NCI-H524 (cell line): ENCODE measurements at places on chromosomes 3 and 15.
A peak's percentile ranks its signal among the peaks of the same experiment; 100 is the strongest.

DNA sequence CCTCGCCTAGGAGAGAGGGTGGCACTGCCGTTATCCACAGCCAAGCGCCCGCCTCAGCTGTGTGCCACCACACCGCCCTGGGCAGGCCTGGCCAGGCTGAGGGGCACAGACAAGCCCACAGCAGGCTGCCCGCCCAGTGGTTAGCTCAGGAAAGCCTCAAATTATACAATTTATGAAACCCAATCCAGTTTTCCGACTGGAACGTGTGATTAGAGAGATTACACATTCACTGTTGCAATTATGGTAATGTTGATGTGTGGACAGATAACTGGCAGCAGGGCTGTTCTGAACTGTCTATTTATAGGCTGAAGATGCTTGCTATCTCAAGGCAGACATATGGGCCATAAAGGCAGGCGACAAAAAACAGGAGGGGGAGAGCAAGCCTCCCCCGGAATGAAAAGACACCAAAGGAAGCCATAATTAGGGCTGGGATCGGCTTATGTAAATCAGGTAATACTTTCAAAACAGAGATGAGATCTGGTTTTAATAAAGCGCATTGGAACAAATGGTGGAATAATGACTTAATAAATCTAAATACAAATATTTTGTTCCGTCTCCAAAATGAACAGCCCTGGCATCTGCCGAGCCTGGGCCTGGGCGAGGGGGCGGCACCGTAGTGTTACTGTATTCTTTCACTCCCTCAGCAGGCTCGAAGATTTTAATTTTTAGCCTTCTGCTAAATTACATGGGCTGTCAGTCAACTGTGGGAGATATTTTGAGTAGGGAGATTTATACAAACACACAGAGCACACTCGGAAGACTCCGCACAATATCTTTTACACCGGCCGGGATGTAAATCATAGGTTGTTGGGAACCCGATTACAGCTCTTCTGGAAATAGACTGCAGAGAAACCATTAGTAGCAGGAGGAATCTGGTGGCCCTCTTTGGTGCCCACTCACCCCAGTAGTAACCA, 103.1 kb upstream of the TLE3 start:
- DNase-seq = peak; percentile 98

DNA sequence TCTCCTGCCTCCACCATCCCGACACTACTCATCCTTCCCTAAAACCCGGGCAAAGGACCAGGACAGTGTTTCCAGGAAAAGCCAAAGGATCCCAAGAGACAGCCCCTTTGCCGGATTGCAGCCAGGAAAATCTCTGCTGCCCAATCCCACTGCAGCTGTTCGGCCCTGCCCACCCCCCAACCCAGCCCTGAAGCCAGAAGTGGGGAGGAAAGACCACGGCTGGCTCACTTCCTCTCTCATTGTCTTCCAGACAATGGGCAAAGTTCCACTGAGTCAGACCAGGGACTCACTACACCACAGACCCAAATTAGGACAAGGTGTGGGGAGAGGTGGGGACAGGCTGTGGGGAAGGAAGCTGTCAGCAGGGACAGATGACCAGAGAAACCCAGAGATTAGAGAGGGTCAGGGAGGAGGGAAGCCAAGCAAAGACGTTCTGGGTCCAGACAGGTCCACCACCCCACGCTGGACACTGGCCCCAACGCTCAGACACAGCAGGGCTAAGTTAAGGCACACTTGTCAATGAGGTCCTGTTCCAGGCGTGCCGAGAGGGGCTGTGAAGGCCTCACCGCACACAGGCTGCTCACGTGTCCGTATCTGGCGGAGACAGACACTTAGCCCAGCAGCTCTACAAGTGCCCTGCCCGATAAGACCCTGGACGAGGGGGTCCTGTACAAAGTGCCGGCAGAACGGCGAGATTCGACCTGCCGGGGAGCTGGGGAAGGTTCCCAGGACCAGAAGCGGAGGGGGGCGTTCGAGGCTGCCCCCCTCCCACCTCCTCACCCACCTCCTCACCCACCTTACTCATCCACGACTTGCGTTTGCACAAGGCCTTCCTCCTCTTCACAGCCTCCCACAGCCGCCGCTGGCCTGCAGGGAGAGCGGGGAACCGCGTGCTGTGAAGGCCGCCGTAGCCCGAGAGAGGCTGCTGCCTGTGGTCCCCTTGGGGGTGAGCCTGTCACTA, 21.9 kb downstream of the TNK2 start:
- DNase-seq = no peak

DNA sequence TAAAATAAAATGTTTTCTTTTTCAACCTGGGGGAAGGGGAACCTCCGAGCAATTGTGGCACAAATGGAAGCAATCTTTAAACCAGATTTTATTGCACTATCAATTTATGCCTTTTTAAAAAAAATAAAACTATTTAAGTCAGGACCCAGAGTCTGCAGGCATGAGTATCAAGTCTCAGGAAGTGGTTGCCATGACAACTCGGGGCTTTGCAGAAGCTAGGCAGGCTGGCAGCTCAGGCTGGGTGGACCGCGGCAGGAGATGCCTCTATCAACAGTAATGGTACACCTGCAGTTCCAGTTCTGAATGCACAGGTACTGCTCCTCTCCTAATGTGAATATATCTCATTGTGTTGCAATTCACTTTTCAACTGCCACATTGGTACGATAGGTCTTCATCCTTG, 447.7 kb downstream of the GABRG3 start:
- DNase-seq = peak; percentile 61

DNA sequence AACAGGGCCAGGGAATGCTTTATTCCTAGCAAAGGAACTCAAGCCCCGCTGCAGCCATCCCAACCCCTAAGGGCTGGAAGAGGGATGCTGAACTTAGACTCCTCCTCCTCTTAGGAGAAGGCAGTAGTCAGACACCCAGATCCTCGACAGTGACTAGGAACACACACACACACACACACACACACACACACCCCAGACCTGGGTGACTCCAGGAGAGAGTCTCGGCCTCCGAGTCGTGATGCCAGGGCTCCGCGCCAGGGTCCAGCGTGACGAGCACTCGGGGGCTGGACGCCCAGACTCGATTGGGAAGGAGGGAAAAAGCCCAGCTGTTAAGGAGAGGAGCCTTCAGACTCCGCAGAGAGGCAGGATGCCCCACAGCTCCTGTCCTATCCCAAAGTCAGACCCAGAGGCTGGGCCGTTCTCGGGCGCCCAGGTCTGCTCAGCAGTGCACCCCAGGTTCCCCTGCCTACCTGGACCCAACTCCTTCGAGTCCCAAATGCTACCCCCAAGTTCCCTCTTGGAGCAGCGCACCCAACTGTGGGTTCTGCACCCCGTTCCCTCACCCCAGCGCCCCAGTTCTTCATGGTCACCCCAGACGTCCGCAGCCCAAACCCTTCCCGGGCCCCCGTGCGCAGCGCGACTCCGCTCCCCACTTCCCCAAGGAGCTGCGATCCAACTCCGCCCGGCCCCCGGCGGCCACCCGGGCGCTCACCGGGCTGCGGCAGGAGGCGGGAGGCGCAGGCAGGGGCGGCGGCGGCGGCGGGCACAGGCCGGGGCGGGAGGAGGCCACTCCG, 421 bp downstream of the BMF start:
- peak; percentile 48 for DNase-seq

GRCh38 chr3:193335031-193335430, 43.5 kb downstream of the ATP13A5 start:
- no peak for DNase-seq

DNA sequence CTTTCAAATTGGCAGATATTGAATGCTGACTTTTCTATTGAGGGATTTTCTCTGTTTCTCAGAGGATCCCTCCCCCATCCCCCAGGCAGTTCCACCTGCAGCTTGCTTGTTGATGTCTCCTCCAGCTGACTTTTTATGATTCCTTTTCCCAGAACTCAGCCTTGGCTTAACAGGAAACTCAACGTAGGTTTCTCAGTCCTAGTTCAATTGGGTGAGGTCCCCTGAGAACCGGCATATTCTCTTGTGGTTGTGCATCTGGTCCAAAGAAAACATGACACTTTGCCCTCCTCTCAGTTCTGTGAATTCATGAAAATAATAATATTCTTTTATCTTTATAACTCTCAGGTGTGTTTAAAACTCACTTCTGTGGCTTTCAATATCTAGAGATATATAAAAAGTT, 1222.1 kb downstream of the OTOL1 start:
- no peak for DNase-seq

- DNase-seq = no peak
These were observed 8.6 kb upstream of the TRH start for GRCh38 chr3:129965937-129966336.

GRCh38 chr15:89627256-89627970, 27.9 kb downstream of the KIF7 start:
- no peak for DNase-seq

DNA sequence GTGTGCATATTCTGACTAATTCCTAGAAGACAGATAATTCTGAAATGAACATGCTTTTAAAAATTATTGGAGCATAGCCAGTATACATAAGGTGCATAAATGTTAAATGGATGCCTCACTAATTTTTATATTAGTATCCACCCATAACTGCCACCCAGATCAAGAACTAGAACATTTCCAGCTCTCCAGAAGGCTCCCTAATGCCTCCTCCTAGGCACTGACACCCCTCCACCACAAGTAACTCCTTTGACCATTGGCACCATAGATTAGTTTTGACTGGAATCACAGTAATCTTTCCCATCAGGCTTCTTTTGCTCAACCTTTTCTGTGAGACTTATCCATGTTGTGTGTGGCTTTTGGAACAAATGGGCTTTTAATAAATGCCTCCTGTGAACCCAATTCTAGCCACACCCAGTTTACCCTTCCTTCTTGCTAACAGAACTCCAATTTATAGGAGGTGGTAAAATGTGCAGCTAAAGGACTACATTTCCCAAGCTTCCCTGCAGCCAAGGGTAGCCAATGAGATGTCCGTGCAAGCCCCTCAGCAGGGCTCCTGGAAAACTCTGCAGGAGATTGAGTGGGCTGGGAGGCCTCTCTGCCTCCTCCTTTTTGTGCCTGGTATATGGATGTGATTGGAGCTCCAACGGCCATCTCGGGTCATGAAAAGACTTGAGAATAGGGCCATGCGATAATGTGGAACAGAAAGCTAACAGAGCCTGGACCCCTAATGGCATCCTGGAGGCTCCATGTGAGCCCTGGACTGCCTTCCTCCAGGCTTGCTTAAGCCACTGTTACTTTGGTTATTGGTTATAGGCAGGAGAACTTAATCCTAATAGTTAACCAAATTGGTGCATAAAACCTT, 322.6 kb upstream of the TLE3 start:
- peak; percentile 42 for DNase-seq

GRCh38 chr3:112333002-112333380, at the start of gene CD200:
Gene CD200, plus strand, starts transcription at chr3:112333156. Its CDS starts 57 bp downstream, at chr3:112333213.
- DNase-seq = peak; percentile 74

DNA sequence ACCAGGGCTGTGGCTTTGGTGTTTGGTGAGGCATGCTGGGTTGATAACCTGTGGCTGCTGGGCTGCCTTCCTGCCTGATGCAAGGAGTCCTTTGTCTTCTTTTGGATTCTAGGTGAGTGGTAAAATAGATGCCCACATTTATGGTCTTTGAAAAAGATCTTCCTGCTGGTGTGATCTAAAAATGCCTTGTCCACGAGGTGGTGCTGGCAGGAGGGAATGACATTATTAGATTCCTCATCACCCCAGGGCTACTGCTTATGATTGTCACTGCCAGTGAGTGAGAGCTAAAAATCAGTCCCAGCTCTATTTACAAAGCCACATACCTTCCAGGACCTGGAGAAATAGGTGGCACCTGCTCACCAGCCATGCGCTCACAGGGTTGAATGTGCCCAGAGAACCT, 355.5 kb upstream of the ROPN1 start:
- DNase-seq = no peak

GRCh38 chr15:101203029-101203573, 48.7 kb downstream of the CHSY1 start:
- DNase-seq = no peak

DNA sequence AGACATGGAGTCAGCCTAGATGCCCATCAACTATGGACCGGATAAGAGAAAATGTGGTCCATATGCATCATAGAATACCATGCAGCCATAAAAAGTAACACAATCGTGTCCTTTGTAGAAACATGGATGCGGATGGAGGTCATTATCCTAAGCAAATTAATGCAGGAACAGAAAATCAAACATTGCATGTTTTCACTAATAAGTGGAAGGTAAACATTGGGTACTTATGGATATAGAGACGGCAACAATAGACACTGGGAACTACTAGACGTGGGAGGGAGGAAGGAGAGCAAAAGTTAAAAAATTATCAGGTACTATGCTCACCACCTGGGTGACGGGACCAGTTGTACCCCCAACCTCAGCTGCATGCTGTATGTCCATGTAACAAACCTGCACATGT, 2.5 kb downstream of the PLD1 start:
- no peak for DNase-seq

- no peak for DNase-seq
These were observed 178.7 kb downstream of the THRB start for GRCh38 chr3:24315971-24316370.

DNA sequence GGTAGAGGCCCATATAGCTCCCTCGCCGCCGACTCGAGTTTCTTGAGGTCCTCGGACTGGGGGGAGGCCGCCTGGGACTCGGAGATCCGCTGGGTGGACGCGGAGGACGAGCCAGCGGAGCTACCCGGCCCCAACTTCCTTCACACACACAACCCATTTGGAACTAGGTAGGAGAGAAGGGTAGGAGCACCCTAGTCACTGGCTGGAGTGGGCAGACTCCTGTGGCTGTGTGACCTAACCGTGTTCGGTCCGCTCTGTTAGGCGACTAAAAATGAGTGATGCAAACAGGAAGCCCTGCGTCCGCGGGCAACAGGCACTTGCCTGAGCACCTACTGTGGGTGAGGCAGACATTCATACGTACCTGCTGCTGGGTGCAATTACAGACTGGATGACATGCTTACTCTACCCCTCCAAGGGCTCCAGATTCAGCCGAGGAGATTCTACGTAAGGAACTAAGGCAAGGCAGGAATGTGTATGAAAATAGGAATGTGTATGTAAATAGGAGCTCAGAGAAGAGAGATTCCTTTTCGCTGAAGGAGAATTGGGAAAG, 4.6 kb upstream of the SIN3A start:
- DNase-seq = peak; percentile 47

GRCh38 chr15:56168394-56168793, 75.3 kb downstream of the RFX7 start:
- no peak for DNase-seq

DNA sequence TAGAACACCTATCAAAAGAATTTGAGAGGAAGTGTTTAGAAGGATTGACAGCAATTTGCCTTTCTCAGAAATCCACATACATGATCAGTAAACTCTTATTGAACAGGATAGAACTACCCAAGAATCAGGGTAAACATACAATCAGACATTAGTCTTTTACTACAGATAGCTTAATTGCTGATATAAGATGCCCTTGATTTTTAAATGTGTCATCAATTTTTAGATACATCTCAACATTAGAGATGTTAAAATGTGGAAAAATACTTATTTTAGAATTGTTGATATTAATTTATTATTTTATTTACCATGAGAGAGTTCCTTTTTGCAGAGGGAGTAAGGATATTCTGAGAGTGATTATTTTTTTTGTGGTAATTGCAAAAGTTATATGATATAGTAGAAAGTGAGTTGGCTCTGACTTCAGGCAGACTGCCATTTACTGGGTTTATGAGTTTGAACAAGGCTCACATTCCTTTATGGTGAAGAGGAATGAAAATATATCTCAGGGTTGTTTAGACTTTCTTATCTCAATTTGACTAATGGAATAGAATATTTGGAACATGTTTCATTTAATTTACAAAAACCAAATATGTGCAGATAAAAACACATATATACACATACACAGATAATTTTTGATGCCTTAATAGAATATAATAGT, 302.8 kb upstream of the GOLIM4 start:
- DNase-seq = no peak
